ENCODE measurements at places on chromosomes 7 and 10.

GRCh38 chr7:158424011-158424410, 163.6 kb downstream of the PTPRN2 start:
- DNase-seq: no peak

- DNase-seq: no peak
Observed at GRCh38 chr7:17422966-17423365, 124.5 kb downstream of the AHR start.

DNA sequence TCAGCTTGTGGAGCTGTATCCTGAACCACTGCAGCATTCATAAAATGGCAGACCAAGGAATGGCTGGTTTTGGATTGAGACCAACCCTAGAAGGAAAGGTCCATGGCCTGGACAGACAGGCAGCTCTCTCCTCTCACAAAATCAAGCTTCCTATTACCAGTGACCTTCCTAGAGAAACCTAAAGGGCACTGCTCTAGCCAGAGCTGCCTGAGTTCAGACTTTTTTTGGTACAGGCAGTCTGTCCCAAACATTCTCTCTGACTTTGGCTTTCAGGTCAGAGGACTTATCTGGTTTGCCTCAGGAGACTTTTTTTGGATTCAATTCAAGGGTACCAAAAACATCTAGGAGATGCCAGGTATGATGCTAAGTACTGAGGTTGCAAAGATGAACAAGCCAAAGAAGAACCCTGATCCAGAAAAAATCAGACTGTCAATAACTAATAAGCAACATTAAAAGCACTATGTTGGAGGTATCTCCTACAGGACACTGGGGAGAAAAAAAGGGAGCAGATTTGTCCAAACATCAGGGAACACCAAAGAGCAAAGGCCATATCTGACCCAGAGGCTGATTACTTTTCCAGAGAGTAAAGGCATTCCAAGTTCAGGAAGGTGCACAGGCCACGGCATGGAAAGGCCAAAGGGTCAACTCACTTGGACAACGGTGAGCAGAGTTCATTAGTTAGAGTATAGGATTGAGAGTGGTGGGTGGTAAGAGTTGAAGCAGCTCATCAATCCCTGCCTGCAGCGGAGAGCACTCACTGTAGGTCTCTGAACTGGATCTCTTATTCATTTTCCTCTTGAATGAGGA, 169.0 kb downstream of the CPEB3 start:
- DNase-seq: no peak

DNA sequence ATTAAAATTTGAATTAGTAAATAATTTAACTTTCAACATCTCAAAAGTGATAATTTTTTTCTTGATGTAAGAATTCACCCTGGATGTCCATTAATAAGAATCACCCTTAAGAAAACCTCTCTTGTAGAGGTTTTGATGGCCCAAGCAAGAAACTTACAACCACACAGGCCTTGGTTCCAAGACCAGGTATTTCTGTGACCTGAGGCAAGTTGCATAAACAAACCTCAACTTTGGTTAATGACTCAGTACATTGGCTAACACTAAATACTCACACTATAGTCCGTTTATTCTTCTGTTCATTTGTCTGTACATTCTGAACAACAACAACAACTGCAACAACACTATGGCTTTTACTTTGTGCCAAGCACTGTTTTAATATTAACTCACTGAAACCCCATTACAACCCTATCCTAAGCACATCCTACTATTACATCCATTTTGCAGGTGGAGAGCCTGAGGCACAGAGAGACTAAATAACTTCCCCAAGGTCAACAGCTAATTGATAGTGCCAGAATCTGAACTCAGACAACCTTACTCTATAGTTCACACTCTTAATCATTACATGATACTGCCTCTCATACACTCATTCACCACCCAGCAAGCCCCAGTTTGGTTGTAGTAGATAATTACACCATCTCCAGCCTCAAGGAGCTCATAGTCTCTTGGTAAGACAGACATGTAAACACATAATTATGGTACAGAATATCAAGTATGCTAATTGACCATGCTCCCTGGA, 6.6 kb downstream of the ANK3 start:
- no peak for DNase-seq

GRCh38 chr10:125159486-125159931, 854 bp downstream of the CTBP2 start:
- no peak for DNase-seq

DNA sequence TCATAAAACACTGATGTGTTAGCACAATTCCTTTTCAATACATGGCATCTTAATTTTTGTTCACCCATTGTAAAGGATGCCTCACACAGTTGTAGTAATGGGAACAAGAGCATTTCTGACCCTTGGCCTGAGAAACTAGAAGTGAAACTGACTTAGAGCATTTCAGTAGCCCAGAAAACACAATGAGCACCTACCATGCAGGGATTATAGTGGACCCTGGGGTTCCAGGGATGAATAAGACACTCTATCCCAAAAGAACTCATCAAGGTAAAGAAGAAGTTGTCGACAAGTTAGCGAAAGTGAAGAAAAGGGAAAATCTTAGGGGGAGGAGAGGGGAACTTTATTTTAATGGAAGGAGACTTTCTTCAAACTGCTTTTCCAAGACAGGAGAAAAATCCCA, 125.6 kb downstream of the NT5C2 start:
- no peak for DNase-seq

DNA sequence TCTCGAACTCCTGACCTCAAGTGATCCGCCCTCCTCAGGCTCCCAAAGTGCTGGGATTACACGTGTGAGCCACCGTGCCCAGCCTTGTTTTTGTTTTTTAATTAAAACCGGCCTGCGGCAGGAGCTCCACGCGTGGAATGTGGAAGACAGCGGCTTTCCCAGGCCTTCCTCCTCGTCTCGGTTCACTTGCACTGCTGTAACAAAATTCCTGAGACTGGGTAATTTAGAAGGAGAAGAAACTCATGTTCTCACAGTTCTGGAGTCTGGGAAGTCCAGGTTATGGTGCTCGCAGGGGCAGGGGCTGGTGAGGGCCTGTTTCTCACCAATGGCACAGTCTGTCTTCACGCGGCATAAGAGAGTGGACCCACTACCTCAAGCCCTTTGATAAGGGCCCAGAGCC, 14.4 kb upstream of the CRYGN start:
- no peak for DNase-seq

DNA sequence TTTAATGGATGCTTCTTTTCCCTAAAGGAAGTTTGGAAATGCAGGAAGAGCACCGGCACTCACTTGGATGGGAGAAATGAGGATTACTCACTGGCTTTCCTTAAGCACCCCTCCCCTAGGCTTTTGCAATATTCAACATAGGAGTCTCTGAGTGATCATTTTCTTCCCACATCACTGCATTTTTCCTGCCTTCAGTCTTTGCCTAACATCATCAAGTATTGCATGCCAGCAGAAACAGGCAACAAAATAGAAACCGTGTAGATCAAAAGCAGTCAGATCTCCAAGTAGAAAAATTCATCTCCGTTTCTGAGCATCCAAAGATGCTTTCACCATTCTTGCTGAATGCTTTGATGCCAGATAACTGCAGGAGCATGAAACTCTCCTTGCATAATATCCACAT, 119.9 kb downstream of the ADCYAP1R1 start:
- no peak for DNase-seq

DNA sequence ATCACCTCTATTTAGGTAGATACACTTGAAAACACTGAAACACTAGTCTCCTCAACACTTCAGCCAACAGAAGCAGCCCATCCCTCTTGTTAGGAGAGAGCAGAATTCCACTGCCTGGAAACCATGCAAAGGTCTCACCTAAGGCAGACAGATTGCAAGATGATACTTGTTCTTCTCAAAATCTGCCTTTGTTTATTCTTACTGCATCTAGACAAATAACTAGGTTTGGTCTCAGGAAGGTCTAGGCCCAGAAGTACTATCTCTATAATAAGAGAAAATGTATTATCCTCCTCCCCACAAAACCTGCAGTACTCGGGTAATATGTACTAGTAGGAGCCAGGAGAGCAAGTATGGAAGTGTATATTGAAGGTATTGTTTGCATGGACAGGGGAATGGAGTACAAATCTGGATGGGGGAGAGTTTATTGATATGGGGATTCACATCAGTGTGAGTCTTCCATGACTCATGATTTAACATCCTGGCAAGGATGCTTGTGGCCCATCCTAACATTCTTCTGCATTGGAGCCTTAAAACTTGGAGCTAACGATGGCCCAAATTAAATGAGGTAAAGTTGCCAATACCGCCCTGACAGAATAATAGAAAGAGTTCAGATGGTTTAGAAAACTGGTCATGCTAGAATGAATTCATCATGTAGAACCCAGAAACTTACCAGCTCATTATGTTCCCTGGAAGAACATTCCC, 109.2 kb downstream of the EPC1 start:
- DNase-seq: peak; percentile 48

Data from GM04504 (cell line).